Naive thymus-derived CD8-positive, alpha-beta T cell (primary cell): ENCODE measurements at places on chromosomes 16 and 17.

DNA sequence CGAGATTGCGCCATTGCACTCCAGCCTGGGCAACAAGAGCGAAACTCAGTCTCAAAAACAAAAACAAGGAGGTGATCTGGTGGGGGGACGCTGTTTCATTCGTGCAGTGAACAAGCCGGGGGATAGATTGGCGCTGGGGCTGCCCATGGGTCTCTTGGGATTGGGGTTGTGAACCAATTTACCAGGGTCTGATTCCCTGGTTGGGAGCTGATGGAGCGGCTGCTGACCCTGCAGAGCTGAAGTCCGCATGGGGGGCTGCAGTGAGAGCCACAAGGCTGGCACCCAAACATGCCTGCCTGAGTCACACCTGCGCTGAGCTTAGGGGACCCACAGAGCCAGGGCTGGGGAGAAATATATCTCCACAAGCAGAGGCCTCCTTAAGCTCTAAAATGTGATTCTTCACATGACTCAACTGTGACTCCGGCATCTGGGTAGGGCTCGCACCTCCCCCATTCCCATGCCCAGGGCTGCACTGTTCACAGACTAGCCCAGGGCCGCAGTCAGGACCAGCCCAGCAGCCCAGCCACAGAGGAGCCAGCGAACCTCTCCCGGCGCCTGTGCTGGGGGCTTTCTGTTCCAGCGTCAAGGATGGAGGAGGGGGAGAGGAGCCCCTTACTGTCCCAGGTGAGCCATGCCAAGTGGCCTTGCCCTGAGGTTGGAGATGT lies 5.0 kb downstream of the TSPAN10 start:
- no peak for DNase-seq

- DNase-seq, result peak; percentile 96
These were observed 767 bp downstream of the ARSG start for GRCh38 chr17:68291836-68292688.

DNA sequence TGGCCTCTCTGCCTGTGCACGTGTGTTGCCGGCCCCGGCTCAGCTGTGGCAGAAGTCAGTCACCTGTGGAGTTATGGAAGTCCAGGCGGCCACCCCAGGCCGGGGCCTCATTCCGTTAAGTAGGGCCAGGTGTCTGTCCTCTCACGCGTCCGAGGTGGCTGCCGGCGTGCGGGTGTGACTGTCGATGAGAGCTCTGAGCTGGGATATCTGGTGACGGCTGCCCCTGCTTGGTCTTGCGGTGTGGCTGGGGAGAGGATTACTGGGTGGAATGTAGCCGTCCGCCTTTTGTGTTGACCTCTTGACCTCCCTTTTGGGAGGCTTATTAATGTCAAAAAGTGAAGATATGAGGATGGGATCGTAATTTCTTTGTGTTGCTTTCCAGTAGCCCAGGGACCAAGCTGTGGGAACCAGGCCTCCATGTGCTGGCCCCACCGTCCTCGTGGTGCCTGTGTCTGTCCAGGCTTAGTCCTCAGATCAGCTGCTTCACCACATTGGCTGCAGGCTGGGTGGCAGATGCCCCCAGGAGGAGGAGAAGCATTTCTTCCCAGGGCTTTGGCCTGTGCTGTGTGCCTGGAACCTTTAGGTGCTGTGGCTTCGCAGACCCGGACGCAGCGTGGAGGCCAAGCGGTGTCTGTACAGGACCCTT lies 23.0 kb upstream of the ZNF750 start:
- peak; percentile 36 for DNase-seq

DNA sequence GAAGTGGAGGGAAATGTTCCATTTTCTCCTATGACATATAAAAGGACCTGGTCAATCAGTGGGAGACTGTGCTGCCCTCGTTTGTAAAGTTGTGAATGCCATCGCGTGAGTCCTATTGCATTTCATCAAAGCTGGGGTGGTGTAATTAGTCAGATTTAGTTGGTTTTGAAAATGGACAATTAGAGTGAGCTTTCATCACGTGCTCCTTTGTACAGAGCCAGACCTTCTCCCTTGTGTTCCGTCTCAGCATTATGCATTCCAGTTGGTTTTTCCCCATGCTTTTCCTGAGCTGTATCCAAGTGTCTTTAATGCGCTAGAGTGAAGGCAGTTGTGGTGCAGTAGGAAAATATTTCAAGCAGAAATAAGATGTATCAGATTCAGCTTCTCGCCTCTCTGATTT lies 10.4 kb downstream of the SEC14L1 start:
- DNase-seq, result no peak

DNA sequence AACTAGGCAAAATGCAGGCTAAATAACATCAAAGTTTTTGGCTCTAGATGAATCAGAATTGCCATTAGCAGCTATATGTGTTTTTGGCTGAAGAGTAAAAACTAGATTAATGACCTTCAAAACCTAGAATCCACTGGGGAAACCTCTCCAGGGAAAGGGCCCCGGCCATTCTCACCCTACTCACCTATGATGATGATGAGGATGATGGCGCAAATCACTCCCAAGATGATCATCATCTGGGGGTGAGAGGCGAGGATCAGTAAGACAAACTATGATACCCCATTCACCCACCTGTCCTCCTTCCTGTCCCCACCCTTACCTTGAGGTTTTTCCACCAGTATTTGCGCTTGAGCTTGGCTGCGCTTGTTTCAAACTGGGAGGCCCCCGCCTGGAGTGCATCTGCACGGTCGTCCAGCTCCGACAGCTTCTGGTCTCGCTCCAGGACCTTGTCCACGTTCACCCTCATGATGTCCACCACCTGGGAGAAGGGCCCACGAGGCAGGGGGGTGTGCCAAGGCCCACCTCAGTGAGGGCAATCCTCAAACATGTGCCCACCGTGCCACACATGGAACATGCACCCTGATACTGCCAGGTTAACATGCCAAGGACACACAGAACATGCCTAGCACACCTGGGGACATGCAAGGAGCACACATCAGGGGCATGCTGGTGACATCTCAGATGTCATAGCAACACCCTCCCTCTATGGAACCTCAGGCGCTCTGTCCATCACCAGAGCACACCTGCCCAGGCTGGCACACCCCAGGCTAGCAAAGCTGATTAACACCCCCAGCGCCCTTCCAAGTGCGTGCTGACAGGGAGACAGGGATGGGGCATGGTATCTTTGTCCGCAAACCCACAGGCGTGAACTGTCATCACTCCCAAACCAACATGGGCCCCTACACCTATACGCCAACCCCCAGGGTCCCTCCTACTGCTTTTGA lies 1.2 kb downstream of the VAMP2 start:
- DNase-seq, result peak; percentile 19

DNA sequence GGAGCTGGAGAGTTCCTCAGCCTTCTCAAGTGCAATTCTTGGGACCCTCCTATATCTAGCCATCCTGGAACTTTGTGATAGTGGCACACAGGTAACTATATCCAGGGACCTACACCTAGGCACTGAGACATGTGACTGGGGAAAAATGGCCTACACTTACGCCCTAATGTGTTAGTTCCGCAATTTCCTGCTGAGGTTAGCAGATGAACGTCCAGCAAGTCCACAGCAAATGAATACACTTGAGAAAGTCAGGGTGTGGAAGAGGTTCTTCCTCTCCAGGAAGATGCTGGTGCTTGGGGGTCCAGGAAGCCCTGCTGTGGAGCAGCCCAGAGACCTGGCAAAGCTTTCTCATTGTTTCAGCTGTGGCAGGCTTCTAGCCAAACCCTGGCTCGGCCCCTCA lies 20.8 kb downstream of the PIK3R5 start:
- DNase-seq, result no peak

DNA sequence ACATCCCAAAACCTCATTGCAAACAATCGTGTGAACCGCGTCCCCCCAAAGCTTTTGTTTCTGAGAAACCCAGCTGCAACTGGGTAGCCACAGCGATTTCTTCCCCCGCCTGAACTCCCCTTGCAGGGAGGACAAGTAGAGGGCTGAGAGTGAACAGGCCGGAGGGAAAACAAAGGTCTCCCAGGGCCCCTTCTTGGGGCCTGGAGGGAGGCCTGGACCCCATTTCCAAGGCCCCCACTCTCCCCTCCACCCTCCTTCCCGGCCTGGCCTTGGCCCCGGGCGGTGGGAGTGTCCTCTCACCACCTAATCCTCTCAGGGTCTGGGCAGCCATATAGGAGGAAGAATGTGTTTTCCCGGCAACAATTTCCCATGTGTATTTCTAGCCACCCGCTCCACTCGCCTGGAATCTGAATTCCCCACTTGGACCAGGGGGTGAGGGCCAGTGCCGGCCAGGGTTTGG lies 2.6 kb downstream of the GLIS2 start:
- DNase-seq, result no peak

GRCh38 chr16:67013233-67013822 lies 15.6 kb upstream of the CBFB start:
- no peak for DNase-seq

GRCh38 chr17:57420734-57421717 lies 164.7 kb downstream of the MSI2 start:
- no peak for DNase-seq

DNA sequence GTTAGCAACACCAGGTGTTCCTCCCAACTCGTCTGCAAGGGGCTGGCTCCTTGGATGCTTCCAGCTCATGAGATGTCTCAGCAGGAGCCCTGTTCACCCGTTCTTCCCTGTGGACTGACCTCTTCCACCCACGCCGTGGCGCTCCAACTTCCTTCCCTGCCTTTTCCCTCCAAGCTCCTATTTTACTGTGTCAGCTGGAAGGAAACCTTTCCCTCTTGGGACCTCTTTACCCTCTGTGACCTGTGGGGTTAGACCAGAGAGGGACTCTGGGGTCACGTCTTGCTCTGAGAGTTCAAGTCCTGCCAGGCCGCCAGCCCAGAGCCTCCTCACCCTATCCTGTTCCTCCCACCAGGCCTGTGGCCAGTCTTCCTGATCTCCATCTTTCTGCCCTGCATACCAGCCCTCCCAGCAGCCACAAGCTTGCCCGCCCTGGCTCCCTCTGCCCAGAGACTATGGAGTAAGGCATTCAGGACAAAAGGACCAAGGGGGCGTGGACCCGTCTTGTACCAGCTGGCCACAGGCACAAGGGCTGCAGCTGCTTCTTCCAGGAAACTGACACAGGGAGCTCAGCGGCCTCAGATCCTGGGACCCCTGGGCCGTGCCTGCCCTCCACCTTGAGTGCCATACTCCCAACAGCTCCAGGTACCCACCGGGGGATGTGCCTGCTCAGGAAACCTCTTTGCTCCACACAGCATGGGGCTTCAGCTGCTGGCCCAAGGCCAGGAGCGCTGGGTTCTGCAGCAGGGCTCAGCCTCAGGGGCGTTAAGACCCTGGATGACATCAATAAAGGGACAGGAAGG lies 3.0 kb downstream of the PAQR4 start:
- no peak for DNase-seq

DNA sequence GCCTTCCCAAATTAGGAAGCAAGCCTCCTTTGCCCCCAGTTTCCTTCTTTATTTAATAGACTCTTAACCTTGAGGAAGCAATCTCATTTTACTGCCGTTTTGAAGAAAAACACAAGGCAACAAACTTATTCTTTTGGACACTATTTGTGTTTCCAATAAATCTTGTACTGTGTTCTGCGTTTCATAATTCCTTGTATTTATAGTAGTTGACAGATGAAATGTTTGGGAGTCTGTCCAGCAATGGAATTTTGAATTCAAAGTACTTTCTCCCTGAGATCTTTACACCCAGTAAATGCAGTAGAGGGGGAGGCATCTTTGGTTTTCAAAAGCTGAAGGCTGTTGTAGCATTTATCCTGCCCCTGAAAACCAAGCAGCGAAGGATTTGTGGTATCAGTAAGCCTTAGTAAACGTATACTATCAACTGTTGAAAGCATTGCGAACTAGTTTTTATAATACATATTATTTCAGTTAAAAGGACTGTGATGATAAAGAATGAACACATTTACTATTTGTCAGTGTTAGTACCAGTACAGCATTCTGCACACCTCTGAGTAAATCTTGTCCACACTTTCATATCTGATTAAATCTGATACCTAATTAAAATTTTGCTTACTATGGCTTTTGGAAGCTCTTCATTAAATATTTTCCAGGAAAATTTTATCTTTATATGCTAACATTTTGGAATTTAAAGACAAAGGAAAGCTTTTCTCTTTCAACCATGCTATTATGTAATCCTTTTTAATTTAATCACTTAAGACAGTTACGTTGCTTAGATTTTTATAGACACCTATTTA lies 83.1 kb downstream of the TNRC6C start:
- no peak for DNase-seq

DNA sequence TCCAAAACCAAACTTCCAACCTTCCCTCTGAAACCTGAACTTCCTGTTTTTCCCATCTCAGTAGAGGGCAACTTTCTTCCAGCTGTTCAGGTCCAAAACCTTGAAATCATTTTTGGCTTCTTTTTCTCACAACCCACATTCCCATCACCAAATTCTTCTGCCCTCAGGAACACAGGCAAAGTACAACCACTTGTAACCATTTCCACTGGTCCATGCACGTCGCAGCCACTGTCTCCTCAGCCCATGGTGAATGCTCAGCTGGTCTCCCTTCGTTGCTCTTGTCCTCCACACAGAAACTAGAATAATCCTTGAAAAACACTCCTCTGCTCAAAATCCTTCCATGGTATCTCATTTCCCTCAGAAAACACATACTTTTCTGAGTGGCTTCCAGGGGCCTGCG lies 3.7 kb upstream of the ADAT1 start:
- no peak for DNase-seq

GRCh38 chr17:59370593-59371299 lies 39.3 kb downstream of the YPEL2 start:
- DNase-seq, result no peak

GRCh38 chr16:6853565-6853964 lies 479.1 kb upstream of the RBFOX1 start:
- no peak for DNase-seq

DNA sequence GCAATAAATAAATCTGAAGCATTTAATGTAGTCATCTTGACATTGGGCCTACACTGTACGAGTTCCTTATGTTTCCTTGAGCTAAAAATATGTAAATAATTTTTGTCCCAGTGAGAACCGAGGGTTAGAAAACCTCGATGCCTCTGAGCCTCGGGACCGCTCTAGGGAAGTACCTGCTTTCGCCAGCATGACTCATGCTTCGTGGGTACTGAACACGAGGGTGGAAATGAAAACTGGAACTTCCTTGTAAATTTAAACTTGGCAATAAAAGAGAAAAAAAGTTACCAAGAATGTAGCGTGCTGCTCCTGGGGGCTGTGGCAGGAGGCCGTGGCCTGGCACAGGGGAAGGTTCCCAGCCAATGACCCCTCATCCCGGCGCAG lies 74.1 kb downstream of the SOCS1 start:
- DNase-seq, result no peak

- peak; percentile 48 for DNase-seq
These were observed 16.7 kb downstream of the UNC13D start for GRCh38 chr17:75827308-75828075.
